SW 1271 (cell line): ENCODE measurements at places on chromosomes 1 and 21.
A peak's percentile ranks its signal among the peaks of the same experiment; 100 is the strongest.

DNA sequence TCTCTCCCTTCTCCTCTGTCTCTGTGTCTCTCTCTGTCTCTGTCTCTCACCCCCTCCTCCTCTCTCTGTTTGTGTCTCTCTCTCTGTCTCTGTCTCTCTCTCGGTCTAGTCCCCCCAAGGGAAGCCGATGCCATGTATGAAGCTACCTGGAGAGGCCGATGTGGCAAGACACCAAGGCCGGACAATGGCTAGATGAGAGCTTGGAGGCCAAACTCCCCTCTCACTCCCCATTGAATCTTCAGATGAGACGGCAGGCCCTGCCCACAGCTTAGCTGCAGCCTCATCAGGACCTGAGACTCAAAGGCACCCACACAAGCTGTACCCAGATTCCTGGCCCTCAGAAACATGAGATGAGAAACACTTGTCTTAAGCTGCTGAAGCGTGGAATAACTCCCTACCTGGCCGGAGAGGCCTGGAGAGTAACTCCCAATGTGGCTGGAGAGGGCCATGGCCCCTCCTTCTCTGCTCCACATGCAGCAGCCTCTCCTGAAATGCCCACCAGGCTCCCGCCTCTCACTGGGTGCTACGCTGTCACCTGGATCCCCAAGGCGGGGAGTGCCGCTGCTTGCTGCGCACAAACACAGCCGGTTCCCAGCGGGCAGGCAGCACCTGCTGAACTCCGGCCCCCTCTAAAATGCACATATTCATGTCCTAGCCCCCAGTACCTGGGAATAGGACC, 7.8 kb upstream of the ACTRT2 start:
- no peak for DNase-seq

DNA sequence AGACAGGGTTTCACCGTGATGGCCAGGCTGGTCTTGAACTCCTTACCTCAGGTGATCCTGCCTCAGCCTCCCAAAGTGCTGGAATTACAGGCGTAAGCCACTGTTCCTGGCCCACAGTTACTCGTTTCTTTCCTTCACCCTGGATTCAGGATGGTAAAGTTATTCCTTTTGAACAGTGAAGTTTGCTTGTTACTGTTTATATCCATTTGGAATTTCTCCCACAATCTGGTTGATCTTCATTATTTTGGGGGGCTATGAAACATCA, 43.0 kb downstream of the WDR4 start:
- DNase-seq = no peak

DNA sequence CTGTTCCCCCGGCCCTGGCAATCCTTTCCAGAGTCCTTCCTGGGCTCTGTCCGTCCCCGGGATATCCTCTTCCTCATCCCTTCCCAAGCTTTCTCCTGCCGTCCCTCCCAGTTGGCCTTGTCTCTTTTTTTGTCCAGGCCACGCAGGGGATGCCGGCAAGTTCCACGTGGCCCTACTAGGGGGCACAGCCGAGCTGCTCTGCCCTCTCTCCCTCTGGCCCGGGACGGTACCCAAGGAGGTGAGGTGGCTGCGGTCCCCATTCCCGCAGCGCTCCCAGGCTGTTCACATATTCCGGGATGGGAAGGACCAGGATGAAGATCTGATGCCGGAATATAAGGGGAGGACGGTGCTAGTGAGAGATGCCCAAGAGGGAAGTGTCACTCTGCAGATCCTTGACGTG, 13.4 kb upstream of the SVBP start:
- no peak for DNase-seq

- DNase-seq = peak; percentile 20
These were observed 56.3 kb downstream of the GIPC2 start for GRCh38 chr1:78102082-78102481.

DNA sequence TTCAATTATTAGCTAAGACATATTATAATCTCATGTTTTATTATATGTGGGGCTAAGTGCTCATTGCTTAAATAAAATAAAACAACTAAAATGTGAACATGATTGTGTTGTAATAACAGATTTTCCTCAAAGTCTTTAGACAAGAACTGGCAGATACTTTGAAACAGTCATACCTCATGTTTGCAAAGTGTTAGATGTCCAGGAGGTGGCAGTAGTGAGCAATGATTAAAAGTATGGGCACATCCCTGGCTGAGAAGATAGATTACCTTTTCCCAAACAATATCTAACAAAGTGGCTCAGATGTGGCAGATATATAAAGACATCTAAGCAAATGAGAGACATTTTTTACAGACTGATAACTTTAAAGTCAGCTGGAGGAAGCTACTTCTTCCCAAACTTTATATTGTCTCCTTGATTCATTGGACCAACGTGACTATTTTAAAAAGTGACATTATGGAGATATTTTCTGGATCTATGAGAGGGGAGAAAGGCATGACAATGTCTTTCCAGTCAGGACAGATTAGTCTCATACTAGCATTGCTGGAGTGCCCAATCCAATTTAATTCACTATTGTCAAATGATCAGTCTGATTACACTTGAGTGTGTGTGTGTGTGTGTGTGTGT, 269.8 kb downstream of the S1PR1 start:
- peak; percentile 27 for DNase-seq

DNA sequence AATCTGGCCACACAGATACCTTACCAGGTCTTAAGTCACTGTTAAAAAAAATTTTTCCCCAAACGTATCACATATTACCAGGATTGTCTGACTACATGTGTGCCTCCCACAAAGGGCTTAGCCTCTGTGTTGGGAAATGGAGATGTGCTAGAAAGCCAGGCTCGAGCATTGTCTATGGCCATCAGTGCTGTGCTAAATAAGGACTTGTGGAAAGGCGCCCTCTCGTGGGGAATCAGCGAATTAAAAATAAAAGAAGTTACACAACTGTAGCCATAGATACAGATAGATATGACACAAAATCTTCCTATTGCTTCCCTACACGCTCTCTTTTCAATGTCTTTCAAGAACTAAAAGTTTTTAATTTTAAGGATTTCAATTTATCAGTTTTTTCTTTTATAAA, 47.5 kb upstream of the CRNN start:
- peak; percentile 16 for DNase-seq

DNA sequence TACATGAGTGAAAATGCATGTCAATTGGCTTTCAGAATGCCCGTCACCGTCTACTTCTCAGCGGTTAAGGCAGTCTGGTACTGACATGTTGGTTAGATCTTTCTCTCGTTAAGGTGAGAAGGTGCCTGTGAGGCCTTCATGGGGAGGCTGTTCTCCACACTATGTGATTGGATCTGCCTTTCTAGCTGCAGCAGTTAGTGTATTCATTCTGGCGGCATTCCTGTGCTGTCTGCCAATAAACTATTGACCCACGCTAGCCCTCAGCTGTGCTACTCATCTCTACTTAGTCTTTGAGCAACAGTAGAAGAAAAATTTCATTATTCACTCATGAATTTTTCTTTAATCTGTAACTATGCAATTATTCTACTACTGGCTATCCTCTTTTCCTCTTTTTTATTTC, 32.0 kb downstream of the CCSAP start:
- DNase-seq = no peak

DNA sequence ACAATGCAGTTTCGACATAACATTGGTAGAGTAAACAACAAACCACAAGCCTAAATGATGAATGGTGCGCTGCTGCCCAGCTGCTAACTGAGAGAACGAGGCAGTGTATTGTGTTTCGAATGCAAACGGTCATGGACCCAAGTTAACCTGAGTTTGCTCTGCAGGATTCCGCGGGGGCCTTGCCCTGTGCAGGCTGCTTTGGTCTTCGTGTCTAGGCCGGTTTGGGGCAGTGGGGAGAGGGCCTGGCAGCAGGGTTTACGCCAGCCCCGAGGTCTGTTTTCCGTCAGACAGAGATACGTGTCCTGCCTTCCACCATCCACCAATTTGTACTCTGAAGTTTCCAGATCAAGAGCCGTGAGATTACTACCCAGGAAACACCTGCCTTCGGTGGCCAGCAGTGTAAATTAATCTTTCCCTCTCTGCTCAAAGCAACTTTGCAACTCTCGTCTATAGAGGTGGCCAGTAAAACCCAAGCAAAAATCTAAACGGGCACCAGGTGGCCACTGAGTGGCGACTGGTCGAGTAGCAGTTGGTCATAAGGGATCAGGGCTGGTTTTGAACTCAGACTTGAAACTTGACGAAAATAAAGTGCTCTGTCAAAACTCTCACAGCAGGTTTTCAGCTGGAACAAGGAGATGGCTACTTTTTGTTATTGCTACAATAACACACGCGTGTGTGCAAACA, 6.3 kb upstream of the PRDM15 start:
- no peak for DNase-seq

- DNase-seq = no peak
These were observed 12.5 kb downstream of the GPR137B start for GRCh38 chr1:236154671-236155398.

DNA sequence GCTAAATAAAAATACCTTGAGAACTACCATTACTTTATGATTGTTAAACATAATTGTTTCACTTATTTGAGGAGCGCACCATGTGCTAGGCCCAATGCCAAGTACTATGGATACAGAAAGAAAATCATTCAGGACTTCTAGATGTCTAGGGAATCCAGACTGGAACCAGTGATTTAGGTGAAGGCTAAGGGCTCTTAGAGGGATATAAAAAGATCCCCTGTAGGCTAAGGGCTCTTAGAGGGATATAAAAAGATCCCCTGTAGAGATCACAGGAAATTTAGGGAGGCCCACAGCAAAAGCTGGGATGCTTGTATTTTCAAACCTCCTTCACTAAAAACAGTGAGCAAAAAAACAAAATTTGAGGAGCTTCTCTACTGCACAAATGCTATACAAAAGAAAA, 6.7 kb downstream of the TOR1AIP2 start:
- no peak for DNase-seq

- DNase-seq = no peak
These were observed 76.2 kb upstream of the RGS4 start for GRCh38 chr1:162992945-162993344.

DNA sequence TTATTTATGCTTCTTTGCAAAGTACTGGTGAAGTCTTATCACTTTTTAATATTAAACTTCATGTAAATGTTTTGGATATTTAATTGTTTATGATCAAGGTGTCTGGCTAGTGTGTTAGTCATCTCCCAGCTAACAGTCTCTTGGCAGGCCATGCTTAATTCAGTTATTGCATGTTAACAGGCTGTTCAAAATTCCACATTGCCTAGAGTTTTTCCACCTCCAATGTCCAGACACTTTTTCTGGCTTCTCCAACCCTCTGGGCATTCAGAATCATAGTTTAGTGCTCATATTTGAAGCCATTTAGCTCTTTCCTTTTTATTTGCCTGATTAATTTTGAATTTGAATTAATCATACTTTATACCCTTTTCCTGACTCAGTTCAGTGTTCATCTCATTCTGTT, 69.2 kb downstream of the OLFML2B start:
- DNase-seq = no peak

DNA sequence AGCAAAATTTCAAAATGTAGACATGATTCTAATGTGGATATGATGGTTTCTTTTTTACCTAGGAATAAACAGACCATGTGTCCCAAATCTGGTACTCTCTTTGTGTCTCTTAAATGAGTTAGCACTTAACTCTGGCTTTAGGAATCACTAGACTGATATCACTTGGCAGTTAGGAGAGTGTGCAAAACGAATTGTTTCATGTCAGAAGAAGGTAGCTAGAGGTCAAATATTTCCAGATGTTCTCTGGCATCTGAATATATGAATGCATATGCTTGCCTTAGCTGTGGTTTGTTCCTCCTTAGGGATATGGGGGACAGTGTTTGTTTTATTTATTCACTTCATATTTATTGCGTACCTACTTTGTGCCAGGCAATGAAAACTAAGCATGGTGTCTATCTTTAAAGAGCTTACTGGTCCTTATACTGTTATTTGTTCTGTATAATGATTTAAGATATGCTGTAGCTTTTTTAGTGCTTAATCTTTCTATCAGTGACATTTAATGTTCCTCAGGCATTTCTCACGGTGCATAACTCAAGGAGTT, 65.2 kb downstream of the LRRC8C start:
- DNase-seq = no peak

- DNase-seq = no peak
These were observed 27.1 kb upstream of the LEPR start for GRCh38 chr1:65393347-65393746.

GRCh38 chr1:224266105-224266914, 63.7 kb downstream of the NVL start:
- no peak for DNase-seq

DNA sequence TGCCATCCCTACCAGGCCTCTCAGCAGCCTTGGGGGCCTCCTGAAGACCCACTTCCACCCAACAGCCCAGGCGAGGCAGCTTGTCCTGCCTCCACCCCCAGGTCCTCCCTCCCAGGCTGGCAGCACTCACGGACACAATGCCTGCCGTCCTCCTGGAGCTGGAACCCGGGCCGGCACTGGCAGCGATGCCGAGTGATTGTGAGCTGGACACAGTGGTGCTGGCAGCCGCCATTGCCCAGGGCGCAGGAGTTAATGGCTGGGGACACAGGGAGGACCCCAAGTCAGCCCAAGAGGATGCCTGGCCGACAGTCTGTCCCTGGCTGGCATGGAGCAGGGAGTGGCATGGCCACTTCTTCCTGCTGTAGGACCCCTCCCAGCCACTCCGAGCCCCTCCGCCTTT, 60.8 kb downstream of the ARHGEF16 start:
- no peak for DNase-seq

GRCh38 chr1:5944154-5944842, 47.9 kb downstream of the NPHP4 start:
- no peak for DNase-seq
